Mononuclear cell (primary cell): ENCODE measurements at places on chromosomes 4 and X. TPM values are rescaled to one million over a fixed set of nuclear protein-coding genes. Genes with fewer than 3 reads are reported as not detected.

SGMS2 gene
- total RNA-seq, result 8.6 TPM

KCND1 gene
- total RNA-seq, result 1.2 TPM

FSTL5 gene
- under 0.01 TPM for total RNA-seq

HPSE gene
- 9.4 TPM for total RNA-seq

MAPK10 gene
- total RNA-seq, result 0.52 TPM

SMIM10 gene
- total RNA-seq, result not detected

PLP1 gene
- not detected for total RNA-seq

DRP2 gene
- total RNA-seq, result not detected

TMEM156 gene
- 6.9 TPM for total RNA-seq

TAB3 gene
- 27.1 TPM for total RNA-seq

FGFR3 gene
- under 0.01 TPM for total RNA-seq

GIMD1 gene
- total RNA-seq, result not detected

ERAS gene
- total RNA-seq, result not detected

SRPK3 gene
- total RNA-seq, result under 0.01 TPM

KLB gene
- total RNA-seq, result under 0.01 TPM

GAGE12E gene
- not detected for total RNA-seq

FGF13 gene
- 0.10 TPM for total RNA-seq

TSPAN7 gene
- total RNA-seq, result not detected

SH3D19 gene
- total RNA-seq, result not detected

SCML2 gene
- 0.63 TPM for total RNA-seq

CT45A3 gene
- total RNA-seq, result not detected

CT55 gene
- total RNA-seq, result not detected

TCEAL2 gene
- total RNA-seq, result 0.52 TPM

ADRA2C gene
- total RNA-seq, result not detected

ANKRD50 gene
- 1.7 TPM for total RNA-seq

SMIM31 gene
- not detected for total RNA-seq

CENPVL1 gene
- total RNA-seq, result not detected

PPP1R2C gene
- 6.0 TPM for total RNA-seq

DGAT2L6 gene
- not detected for total RNA-seq

GPR34 gene
- 1.5 TPM for total RNA-seq

UGT2A1 gene
- total RNA-seq, result not detected

GPAT3 gene
- total RNA-seq, result 10.1 TPM

EDNRA gene
- total RNA-seq, result under 0.01 TPM

FANCB gene
- 5.4 TPM for total RNA-seq

TRIML2 gene
- total RNA-seq, result not detected

ZNF185 gene
- 24.9 TPM for total RNA-seq

PABPC5 gene
- not detected for total RNA-seq

RPS6KA6 gene
- total RNA-seq, result 0.21 TPM

MAOA gene
- 0.31 TPM for total RNA-seq

RPL39 gene
- total RNA-seq, result 6,218 TPM

UGT2B10 gene
- total RNA-seq, result not detected

HEPH gene
- under 0.01 TPM for total RNA-seq

FGA gene
- total RNA-seq, result not detected

PTTG2 gene
- 2.3 TPM for total RNA-seq

PLXNB3 gene
- 0.21 TPM for total RNA-seq

MMRN1 gene
- total RNA-seq, result 8.1 TPM

BGN gene
- not detected for total RNA-seq

DACH2 gene
- under 0.01 TPM for total RNA-seq

AMBN gene
- not detected for total RNA-seq

PHKA2 gene
- 11.2 TPM for total RNA-seq

RNF150 gene
- under 0.01 TPM for total RNA-seq

FOXR2 gene
- total RNA-seq, result not detected

VCX gene
- not detected for total RNA-seq

SLC7A11 gene
- 1.9 TPM for total RNA-seq

CSAG3 gene
- not detected for total RNA-seq

SHROOM3 gene
- 0.42 TPM for total RNA-seq

TEX11 gene
- not detected for total RNA-seq

S100P gene
- total RNA-seq, result 0.31 TPM
